ENCODE measurements at places on chromosomes 5 and 9.

DNA sequence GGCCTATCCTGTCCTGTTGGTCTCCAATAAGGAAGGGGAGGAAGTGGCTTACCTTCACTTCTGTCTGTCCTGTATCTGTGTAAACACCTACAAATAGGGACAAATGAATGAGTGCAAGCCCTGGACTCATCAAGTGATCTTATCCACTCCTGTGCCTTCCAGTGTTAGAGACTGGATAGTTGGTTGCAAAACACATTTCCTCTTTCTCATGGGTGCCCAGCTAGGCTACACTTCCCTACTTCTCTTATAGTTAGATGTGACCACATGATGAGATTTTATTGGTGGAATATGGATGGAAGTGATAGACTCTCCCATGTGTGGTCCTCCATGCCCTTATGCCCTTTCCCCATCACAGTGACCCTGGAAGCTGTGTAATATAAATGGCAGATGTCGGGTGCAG lies 16.9 kb upstream of the PFDN1 start:
- no peak for DNase-seq

- DNase-seq, result no peak
These were observed 64.6 kb downstream of the GABRB2 start for GRCh38 chr5:161481922-161482321.

DNA sequence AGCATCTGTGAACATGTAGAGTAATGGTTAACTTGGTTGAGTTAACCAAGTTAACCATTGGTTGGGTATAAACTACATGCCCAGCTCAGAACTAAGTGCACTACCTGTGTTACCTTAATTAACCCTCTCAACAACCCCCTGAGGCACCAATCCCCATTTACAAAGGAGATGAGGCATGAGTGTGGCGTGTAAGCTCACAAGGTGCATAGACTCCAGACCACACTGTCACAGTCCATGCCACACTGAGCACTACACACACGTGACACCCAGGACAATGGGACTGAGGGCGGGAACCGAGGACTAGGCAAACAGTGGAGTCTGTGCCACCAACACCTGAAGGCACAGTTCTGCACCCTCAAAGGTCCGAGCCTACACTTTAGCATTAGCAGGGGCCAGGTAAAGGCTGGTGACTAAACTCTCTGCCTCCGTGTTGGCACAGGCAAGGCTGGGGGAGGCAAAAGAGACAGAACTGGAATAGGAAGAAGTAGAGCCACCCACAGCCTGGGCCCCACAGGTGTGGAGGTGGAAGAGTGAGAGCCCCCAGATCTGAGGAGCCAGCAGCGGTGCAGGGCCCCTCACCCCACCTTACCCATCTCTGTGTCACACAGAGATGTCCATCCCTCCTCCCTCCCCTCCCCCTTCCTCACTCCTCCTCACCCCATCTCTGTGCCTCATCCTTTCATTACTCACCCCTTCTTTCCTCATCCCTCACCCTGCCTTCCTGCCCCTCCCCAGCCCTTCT lies 2.2 kb upstream of the DNAJB5 start:
- no peak for DNase-seq

GRCh38 chr5:162752612-162753011 lies 684.8 kb upstream of the CCNG1 start:
- no peak for DNase-seq

- DNase-seq, result no peak
These were observed 189.7 kb downstream of the PALM2AKAP2 start for GRCh38 chr9:109969573-109970237.

GRCh38 chr5:133386662-133387061 lies 225.7 kb downstream of the FSTL4 start:
- no peak for DNase-seq
